ENCODE measurements at places on chromosomes 7 and 10.

- DNase-seq: no peak
Measured at GRCh38 chr10:85847085-85847484, 519.5 kb downstream of the GRID1 start.

GRCh38 chr7:149776289-149776688 lies 2.9 kb upstream of the ZNF467 start:
- no peak for DNase-seq

GRCh38 chr10:86964061-86964846 lies 4.0 kb upstream of the ADIRF start:
- DNase-seq: no peak

DNA sequence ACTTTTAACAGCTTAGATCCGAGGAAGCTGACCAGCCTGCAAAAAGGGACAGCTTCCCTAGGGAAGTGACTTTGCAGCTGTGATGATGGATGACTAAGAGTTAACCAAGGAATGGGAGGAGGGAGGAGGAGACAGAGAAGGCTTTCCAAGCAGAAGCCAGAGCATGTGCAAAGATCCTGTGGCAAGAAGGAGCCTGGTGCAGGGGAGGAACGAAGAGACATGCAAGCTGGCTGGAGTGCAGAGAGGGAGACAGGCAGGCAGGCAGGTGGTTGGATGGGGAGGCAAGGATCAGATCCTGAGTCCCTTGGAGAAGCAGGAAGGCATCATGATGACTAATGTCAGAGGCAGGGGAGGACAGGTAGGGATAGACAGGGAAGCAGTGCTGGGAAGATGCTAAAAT lies 148.8 kb downstream of the PFKFB3 start:
- no peak for DNase-seq

GRCh38 chr10:71969929-71970328 lies 5.7 kb downstream of the CHST3 start:
- no peak for DNase-seq

Measured in stimulated activated CD8-positive, alpha-beta memory T cell treated with anti-CD3 and anti-CD28 coated beads, Interleukin-15, amount 100 ng/mL, for 48 hours (primary cell).